ENCODE measurements at places on chromosomes 11 and 22.

DNA sequence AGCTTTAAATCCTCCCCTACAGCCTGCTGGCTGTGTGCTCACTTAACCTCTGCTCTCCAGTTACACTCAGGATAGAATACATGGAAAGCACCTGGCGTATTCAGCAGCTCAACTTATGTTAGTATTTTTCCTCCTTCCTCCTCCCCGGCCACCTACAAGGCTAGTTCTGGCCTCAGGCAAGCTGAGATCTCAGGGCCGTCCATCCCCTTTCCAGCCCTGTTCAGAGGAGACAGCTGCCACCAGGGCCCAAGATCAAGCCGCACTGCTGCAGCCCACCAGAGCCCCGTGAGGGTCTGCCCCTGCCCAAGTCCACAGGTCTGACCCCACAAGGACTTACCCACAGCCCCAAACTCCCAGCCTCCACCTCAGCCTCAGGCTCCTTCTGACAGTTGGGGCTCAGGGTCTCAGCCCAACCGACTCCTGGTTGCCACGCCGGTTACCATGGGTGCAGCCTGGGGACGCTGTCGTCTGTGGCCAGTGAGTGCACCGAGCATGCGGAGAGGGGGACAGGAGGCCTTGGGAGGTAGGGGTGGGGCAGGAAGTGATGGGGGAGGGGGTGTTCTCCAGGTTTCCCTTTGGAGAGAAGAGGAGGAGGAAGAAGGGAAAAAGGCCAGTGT lies at the start of gene C11orf16:
TSS of gene C11orf16 (minus strand) at position 384 of the 617 bp plus-strand sequence. CDS start 639 bp downstream, outside the sequence.
- no peak for DNase-seq

DNA sequence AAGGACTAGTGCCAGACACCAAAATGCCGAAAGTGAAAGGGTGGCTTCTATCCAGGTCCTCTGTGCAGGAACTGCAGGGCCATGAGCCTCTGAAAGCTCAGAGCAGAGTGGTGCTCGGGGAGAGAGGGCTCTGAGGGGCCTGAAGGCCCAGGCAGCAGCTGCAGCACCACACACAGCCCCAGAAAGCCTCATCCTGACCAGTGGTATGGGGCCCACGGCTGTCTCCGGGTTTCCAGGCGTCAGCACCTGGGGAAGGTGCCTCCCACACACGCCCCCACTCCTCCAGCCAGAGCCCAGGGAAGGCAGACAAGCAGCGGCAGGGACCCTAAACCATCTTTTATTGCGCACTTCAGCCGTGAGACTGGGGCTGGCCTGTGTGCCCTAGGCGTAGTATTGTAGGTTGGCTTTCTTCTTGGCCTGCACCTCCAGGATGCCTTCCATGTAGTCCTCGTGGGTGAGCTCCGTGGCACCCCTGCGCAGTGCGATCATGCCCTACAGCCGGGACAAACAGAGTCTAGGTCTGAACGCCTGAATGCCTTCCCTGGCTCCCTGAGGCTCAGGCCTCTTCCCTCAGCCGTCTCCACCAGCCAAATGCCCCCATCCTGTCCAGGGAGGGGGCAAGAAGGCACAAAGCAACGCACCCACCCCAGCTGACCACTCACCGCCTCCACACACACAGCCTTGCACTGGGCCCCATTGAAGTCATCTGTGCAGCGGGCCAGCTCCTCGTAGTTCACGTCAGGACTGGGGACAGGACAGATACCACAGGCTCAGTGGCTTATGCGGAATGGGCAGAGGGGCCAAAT lies 7.6 kb downstream of the PSMC3 start:
- no peak for DNase-seq

DNA sequence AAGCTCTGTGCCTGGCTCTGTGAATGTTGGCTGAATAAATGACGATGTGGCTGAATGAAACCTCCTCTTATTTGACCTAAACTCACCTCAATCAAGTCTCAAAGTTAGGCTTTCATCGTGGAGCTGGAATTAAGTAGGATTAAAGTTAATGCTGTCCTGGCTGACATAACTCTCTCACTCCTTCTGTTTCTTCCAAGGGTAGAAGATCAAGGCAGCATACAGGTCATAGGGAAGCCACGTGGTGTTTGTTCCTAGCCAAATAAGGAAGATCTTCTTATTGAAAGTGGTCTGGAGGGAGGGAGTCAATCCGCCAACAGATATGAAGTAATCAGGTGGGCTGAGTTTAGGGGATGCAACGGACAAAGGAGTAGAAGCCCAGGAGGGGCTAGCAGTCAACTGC lies 59.5 kb downstream of the TRIM29 start:
- no peak for DNase-seq

GRCh38 chr11:77075425-77075905 lies 8.7 kb downstream of the CAPN5 start:
- DNase-seq: peak; percentile 8

DNA sequence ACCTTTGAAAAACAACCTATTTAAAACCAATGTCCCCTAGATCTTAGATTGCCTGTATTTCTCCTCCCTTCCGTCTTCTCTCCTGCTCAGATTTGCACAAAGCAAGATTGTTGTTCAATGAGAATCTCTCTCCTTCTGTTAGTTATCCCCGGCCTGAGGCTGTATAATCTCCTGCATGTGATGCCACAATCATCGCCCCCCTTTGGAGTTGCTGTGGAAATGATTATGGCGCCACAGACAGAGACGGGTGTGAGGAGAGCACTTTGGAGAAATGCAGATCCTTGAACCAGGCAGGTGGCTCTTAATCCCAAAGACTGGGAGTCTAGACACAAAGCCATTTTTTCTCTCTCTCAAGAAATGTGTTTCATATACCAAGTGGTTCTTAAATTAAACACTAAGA lies 941.3 kb downstream of the OPCML start:
- DNase-seq: no peak

- DNase-seq: no peak
Observed at GRCh38 chr22:35844886-35845285, 127.2 kb downstream of the APOL5 start.

GRCh38 chr11:20112291-20113148 lies 47.8 kb downstream of the DBX1 start:
- DNase-seq: peak; percentile 43

DNA sequence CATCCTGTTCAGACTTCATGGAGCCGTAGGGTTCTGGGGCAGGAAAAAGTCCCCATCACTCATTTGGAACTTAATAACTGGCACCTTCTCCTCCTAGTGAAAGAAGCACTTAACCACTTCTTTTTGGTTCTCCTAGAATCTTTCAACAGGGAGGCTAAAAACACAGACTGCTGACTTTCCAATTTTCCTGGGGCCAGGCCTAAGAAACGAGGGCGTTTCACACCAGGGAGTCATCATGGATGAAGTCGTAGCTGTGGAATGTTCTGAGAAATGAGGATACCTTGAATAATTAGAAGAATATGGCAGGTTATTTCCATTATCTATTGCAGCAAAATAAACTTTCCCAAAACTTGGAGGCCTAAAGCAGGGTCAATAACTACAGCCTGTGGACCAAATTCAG lies 26.0 kb upstream of the API5 start:
- DNase-seq: no peak

DNA sequence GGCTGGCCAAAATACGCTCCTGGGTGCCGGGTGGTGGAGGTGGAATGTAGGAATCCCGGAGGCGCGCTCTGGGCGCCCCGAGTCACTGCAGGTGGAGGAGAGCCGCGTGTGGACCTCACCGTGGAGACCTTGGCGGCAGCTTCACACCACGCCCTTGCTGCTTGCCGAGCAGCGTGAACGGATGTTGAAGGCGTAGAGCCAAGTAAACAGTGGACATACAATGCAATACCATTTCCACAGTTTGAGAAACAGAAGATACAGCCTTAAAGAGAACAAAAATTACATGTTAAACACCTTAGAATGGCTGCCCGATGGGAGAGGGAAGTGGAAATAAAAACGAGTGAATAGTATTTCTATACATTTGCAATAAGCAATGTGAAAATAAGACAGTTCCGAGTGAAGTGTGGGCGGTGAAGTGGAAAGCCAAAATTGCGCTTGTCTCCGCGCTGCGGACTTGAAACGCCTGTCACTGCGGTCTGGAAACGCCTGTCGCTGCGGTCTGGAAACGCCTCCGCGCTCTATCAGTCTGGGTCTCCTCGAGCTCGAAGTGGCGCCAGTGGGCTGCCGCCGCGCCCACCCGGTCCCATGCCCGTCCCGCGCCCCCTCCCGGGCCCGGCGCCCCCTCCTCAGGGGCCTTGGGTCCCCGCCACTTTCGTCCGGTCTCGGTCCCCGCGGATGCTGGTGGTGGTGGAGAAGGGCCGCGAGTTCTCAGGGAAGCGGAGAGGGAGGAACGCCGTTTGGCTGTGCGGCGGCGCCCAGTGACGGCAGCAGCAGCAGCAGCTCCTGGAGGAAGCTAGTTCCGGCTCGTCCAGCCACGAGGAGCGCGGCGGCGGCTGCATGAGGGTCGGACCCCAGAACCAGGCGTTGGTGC lies 1.6 kb downstream of the NCR3LG1 start:
- peak; percentile 83 for DNase-seq

- no peak for DNase-seq
Observed at GRCh38 chr11:8867035-8867434, 44.0 kb upstream of the AKIP1 start.
